ENCODE measurements at places on chromosomes 1 and 21. TPM values are rescaled to one million over a fixed set of nuclear protein-coding genes. Genes with fewer than 3 reads are reported as not detected.

The RPE65 gene
- not detected for total RNA-seq

DNA sequence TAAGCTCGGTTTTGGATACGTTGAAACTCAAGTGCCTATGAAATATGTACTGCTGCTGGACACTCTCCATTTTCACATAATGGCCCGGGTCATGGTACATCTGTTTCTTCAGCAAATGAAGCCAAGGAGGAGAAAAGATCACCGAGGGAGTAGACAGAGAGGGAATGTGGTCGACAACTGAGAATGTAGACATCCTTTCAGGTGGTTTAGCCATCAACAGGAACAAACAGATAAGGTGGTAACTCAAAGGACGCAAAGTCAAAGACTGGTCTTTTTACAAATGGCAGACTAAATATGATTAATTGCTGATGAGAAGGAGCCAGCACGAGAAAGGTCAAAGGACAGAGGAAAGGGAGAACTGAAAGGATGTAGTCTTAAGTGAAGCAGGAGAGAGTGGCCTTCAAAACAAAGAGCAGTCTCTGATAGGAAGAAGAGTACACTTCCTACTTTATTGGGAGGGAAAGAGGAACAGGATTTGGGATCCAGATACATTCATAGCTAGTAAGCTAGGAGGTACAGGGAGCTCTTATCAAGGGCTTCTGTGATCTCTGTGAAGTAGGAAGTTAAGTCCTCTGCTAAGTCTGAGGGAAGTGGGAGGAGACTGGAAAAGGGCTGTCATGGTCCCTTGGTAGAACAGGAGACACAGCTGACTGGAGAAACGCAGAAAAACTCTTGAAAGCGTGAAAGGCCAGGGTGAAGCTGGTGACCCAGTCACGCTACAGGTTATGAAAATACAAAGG is 28.3 kb downstream of the NUP133 start:
- H3K4me3 ChIP-seq: no peak overlapping the region
- H3K36me3 ChIP-seq: no peaks in the 10 kb centered on the region
- no peaks in the 10 kb centered on the region for H3K4me1 ChIP-seq
- H3K27me3 ChIP-seq: no peaks in the 10 kb centered on the region

DNA sequence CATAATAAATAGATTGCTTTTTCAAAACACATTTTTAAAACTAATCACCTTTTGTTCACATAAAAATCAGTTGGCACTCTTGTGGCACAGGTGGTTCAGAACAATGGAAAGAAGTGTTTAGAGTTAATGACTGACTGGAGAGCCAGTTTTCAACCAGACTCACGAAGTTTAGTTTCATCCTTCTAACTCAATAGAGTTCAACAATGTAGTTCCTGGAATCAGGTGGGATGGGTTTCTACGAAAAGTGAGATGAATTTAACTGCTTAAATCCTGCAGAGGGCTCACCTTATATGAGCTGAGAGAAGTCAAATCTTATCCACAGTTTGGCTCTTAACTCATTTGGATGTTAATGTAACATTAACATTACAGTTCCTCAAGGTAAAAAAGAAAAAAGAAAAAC is 116.5 kb downstream of the SMYD2 start:
- H3K36me3 ChIP-seq: peaks cover 81% of the 10 kb centered on the region
- H3K4me3 ChIP-seq: no peak overlapping the region
- peaks cover 5% of the 10 kb centered on the region for H3K4me1 ChIP-seq

DNA sequence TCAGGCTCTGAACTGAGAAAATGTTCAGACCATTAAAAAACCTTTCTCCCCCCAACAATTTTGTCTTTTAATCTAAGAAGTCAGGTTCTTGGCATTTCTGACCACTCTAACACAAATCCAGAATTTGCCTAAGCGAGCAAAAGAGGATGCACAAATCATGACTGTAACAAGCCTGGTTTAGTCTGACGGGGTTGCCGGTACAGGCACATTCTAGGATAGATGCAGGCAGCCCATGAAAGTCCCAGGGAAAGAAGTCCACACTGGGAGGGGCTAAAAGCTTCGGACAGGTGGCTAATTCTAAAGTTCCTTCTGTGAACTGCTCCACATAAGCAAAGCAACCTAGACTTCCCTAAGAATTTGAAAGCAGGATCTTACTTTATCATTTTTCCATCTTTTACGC is 48.0 kb upstream of the KCNE1 start:
- H3K36me3 ChIP-seq: no peaks in the 10 kb centered on the region
- ATAC-seq: no peak
- H3K27me3 ChIP-seq: no peaks in the 10 kb centered on the region
- no peak overlapping the region for H3K4me3 ChIP-seq

GRCh38 chr21:18488252-18488651 is 84.7 kb upstream of the TMPRSS15 start:
- no peak overlapping the region for H3K27ac ChIP-seq
- no peak overlapping the region for H3K4me3 ChIP-seq
- H3K27me3 ChIP-seq: no peaks in the 10 kb centered on the region
- ATAC-seq: no peak
- H3K36me3 ChIP-seq: no peaks in the 10 kb centered on the region
- H3K4me1 ChIP-seq: no peaks in the 10 kb centered on the region
